ENCODE measurements at places on chromosomes 2 and 18. TPM values are rescaled to one million over a fixed set of nuclear protein-coding genes. Genes with fewer than 3 reads are reported as not detected.

RAPGEF4 gene
- total RNA-seq, result 16.1 TPM

RPRM gene
- total RNA-seq, result 34.8 TPM

ST8SIA5 gene
- not detected for total RNA-seq

MYCN gene
- 1.3 TPM for total RNA-seq

ACMSD gene
- not detected for total RNA-seq

DSG1 gene
- total RNA-seq, result 0.14 TPM

GATA6 gene
- total RNA-seq, result 28.6 TPM

REEP1 gene
- total RNA-seq, result 24.5 TPM

TUBB8B gene
- not detected for total RNA-seq

CYS1 gene
- 7.2 TPM for total RNA-seq

DNA sequence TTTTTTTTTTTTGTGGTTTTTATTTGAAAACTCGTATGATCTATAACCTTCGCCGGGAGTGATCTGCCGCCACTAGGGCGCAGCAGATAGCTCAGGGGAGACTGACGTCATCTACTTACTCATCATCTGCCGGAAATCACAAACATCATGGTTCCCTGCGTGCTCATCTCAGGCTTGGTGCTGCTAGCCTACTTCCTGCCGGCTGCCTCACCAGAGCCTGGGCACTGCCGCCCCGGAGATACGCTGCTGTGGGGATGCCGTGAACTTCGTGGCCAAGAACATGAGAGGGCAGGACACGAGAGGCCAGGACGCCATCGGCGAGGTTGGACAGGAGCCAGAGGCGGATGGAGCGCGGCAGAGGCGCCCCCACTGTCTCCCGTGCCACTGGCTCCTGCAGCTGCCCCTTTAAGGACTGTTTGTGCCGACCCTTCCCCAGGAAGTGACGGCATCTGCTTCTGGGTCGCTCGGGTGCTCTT is 68.8 kb downstream of the DOK6 start:
- DNase-seq, result no peak

GRCh38 chr18:23986600-23987359 is 27.8 kb upstream of the TTC39C start:
- DNase-seq, result no peak

DNA sequence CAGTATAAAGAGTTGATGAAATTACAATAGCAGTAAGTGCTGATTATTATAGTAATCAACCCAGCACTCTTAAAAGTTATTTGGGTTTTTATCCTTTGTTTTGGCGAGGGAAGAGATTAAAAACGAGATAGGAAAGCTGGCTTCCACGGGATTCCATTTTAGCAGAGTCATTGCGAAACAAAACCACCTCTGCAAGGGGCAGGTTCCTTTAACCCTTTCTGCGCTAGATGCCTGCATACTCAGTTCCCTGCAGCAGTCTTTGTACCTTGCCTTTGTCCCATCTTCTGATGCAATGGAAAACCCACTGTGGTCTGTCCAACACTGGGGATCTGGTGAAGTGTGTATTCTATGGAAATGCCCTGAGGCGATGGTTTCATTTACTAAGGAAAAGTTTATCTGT is 2.7 kb downstream of the YPEL5 start:
- no peak for DNase-seq

GRCh38 chr2:187107001-187107400 is 258.0 kb upstream of the ZSWIM2 start:
- no peak for DNase-seq

DNA sequence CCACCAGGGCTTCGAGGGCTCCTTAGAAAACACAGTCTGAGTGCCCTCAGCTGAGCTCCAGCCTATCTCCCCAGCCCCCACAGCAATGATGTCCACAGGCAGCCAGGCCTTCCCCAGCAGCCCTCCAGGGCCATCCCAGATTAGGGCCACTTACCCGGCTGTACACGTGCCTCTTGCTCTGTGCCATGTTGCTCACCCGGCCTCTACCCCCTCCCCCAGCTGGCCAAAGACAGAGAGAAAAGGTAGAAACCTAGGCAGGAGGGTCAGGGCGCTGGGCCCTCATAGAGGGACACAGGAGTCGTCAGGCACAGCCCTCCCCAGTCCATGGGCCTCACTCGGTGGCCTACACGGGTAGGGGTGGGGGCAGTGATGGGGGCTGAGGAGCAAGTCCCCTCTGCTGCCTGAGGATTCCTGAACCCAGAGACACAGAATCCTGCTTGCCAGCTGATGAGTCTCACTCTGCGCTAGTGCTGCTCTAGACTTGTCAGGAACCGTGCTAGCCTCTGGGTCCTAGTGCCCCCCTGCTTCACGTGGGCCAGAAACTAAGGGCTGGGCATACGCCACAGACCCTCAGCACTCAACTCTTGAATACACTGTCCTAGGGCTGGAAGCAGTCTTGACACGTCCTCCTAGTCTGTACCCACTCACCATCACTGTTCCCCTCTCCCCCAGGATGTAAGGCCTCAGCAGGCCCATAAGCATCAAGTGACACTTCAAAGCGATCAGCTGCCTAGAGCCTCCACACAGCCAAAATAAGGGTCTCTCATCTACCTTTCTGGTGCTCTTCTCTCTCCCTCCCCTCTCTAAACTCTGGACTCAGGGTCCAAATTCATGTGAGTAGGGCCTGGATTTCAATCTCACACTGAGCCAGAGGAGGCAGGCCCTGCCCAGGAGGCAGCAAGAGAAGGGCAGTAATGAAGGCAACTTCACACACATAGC is at the start of gene DCTN1:
DCTN1 (minus strand) TSS at position 461 of the 939 bp plus-strand sequence; CDS start at position 187, 274 bp downstream.
- DNase-seq, result peak; percentile 47

GRCh38 chr18:7607540-7608173 is 40.5 kb downstream of the PTPRM start:
- no peak for DNase-seq

DNA sequence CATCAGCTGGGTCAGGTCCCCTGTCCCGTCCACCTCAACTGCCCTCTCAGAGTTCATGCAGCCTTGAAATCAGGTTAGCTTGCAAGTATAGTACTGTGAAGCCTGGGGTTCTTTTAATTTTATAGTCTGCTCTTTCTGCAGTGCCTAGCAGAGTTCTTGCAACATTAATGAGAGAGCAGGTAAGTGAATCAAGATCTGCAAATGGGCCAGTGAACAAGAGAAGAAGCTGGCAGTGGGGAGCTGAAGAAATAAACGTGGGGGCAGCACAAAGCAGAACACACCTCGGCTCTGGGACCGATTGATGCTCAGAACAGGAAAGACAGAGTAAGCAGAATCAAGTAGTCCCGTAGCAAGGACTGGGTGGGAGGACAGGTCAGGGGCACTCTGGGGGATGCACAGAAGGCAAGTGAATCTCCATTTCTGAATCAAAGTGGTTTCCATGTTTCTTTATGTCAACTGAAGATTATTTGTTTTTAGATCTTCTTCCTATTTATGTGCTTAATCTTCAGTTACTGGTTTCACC is 675.5 kb downstream of the RNF144A start:
- no peak for DNase-seq

DNA sequence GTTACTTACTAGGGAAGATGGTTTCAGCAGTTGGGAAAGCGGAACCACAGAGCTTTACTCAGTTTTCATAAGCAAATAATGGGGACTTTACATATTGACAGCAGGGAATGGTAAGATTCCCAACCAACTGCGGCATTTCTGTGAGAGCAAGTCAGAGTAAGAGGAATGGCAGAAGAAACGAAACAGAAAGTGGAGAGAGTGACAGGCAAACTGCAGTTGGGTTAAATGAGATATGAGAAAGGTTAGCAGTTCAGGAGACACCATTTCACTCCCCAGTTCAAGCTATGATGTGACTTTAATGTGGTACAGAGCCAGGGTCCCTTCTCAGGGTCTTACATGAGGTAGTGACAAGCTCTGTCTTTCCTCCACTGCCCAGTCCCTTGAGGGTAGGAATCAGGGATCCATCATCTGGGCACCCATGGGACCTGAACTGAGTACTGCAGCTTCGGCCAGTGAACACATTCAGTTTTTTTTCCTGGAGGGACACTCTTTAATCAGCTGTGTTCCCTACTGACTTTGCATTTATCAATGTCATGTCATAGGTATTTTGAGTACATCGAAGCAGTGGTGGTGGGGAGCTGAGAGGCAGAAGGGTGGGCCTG is 33.0 kb upstream of the GREB1 start:
- DNase-seq, result peak; percentile 11

DNA sequence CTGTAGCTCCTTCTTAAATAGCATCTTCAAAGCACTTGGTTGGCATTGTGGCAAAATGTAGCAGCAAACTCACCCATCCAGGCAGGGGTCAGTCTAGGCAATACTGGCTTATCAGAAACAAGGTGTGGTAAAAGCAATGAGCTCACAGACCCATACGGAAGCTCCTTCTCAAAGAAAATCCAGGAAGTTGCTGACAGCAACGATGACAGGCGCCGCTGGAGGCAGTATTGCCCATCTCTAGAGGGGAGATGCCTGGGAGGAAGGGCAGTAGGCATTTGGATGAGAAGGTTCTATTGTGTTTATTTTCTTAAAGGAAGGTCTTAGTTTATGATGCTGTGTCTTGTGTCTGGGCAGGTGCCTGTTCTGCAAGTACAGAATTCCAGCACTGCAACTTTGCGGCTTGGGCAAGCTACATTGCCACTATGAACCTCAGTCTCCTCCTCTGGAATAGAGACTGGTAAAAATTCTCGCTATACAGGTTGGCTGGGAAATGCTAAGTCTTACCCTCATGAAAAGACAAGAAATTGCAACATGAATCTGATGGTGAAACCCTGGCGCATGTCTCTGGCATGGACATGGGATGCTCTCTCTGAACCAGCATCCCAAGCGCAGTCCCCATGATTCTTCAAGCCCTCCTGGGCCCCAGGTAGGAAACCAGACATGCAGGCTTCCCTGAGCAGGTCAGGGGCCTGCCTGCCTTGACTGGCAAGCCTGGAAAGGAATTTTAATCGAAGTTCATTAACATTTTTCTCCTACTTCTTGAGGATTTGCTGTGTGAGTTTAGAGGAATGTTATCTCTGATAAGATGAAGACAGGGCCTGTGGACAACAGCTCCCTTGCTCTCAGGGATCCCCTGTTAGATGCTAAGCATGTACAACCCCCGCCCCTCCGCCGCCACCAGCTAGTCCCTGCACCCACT is 156.0 kb downstream of the TFCP2L1 start:
- DNase-seq, result no peak

DNA sequence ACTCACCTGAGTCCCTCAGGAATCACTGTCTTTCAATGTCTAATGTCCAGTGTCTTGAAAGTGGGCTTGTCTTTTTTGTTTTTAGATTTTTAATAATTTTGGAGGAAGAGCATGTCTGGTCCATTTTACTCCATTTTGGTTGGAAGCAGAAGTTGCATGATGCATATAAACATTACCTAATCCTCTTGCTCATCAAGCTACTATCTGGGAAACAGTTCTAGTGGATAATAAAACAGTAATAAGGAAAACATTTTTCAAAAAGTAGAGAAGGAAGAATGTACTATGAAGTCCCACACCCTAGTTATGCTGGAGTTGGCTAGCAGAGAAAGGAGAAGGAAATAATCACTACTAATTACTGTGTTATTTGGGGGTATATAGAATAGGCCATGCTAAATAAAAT is 263.7 kb downstream of the ETAA1 start:
- no peak for DNase-seq

DNA sequence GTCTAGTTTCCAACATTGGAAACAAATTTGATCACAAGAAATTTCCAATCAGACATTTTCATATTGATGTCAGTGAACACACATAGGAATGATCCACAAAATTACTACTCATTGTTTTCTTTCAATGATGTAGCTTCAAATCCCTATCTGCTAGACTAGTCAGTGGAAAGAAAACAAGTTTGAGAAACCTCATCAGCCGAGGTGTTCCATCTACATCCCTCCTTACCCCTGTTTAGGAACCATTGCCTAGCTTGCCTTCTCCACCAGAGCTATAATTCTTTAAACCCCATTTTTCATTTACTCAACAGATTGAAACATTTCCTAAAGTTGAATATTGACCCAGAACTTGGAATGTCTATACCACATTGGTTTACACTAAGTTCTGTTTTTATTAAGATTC is 45.3 kb downstream of the HNMT start:
- DNase-seq, result no peak

DNA sequence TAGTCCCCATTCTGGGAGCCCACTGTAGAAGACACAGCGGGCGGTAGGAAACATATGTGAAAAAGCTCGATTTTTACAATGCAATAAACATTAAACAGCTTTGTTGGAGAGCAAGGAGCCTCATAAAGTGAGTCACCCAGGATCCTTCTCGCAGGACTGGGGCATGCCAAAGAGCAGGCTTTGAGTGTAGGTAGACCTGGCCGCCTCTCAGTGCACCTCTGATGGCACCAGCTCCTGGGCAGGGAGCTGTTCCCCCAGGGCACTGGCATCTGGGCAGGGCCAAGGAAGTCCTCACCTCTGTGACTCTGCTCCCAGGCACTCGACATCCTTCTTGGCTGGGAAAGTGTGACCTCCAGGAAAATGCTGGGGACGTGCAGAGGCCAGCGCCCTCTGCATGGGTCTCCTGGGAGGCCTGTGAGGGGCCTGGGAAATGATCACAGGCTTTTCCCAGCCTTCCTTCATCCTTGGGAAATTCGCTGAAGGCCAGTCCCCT is 94.2 kb downstream of the POLR1A start:
- DNase-seq, result no peak

- no peak for DNase-seq
These were observed 76.6 kb upstream of the ITGA4 start for GRCh38 chr2:181380581-181380980.

DNA sequence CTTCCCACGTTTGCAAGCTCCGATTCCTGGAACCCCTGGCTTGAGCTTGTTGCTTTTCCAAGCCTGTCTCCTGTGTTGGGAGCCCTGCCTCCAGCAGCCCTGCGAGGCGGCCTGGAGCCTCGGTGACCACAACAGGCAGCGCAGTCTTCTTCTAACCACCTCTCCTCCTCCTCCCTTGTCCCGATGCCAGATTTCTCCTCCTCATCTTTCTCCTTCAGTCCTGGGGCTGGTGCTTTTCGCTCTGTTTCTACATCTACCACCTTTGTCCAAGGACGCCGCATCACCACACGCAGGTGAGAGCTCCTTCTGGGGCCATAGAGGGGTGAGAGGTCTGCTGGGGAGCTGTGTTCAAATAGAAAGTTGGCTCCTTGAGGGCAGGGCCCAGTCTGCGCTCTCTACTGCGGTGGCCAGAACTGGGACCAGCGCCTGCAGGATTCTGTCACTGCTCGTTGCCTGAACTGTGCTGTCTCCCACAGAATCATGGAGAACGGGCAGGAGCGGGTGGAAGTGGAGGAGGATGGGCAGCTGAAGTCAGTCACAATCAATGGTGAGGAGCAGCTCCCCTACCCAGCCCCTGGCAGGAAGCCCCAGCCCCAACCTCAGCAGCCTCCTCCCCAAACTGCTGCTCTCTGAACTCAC is 3.9 kb downstream of the DNAJB2 start:
- no peak for DNase-seq

- peak; percentile 85 for DNase-seq
These were observed 3.5 kb downstream of the RHOB start for GRCh38 chr2:20450201-20450999.

GRCh38 chr2:211598238-211598637 is 940.4 kb downstream of the ERBB4 start:
- DNase-seq, result no peak

- DNase-seq, result no peak
These were observed 581 bp downstream of the CAPN14 start for GRCh38 chr2:31216734-31217133.

Data from uterus (tissue), 4 donors.